Neural crest cell (in vitro differentiated cells): ENCODE measurements at places on chromosomes 6 and 20. TPM values are rescaled to one million over a fixed set of nuclear protein-coding genes. Genes with fewer than 3 reads are reported as not detected.

- H3K27ac ChIP-seq, result no peak overlapping the region
- H3K36me3 ChIP-seq, result peaks cover 24% of the 10 kb centered on the region
- H3K4me3 ChIP-seq, result no peak overlapping the region
- no peaks in the 10 kb centered on the region for H3K4me1 ChIP-seq
Measured at GRCh38 chr20:34754611-34755010, 50.5 kb downstream of the TP53INP2 start.

DNA sequence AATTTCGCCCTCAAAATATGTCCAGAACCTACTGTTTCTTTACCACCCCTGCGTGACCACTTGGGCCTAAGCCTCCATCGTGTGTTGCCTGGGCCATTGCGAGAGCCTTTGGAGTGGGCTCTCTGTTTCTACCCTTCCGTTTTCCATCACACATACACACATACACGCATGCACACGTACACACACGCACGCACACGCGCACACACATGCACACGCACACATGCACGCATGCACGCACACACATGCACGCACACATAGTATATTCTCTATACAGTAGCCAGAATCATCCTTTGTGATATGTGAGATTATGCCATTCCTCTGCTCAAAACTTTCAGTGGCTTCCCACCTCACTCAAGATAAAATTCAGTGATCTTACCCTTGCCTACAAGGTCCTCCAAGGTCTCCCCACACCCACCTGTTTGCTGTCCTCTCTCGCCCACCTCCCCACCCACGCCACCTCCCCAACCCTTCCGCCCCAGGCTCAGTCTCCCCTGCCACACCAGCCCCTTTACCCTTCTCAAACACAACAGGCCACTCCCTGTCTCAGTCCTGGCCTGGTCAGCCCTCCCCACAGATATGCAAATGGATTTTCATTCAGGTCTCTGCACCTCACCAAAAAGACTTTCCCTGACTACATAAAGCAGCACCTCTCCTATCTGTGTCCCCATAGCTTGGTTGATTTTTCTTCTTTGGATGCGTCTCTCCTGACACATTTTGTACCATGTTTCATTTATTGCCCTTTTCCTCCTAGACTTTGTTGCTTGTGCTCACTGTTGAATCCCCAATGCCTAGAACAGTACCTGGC, 559.6 kb downstream of the CD83 start:
- H3K4me3 ChIP-seq, result no peak overlapping the region
- H3K4me1 ChIP-seq, result no peaks in the 10 kb centered on the region
- no peak for DNase-seq
- H3K27ac ChIP-seq, result peak overlapping the region; percentile 10
- H3K36me3 ChIP-seq, result no peaks in the 10 kb centered on the region

- H3K4me3 ChIP-seq, result no peak overlapping the region
- H3K4me1 ChIP-seq, result peaks cover 5% of the 10 kb centered on the region
- H3K36me3 ChIP-seq, result peaks cover 8% of the 10 kb centered on the region
- no peak overlapping the region for H3K27ac ChIP-seq
- DNase-seq, result no peak
- no peaks in the 10 kb centered on the region for H3K27me3 ChIP-seq
Measured at GRCh38 chr6:105560611-105561066, 157.8 kb upstream of the PREP start.

- H3K4me3 ChIP-seq, result no peak overlapping the region
- H3K36me3 ChIP-seq, result peaks cover 3% of the 10 kb centered on the region
- DNase-seq, result no peak
- no peaks in the 10 kb centered on the region for H3K27me3 ChIP-seq
- H3K4me1 ChIP-seq, result peaks cover 4% of the 10 kb centered on the region
Measured at GRCh38 chr6:131565056-131565455, 8.0 kb upstream of the ARG1 start.

- no peak for DNase-seq
- H3K36me3 ChIP-seq, result peaks cover 2% of the 10 kb centered on the region
- H3K4me1 ChIP-seq, result no peaks in the 10 kb centered on the region
- no peak overlapping the region for H3K4me3 ChIP-seq
Measured at GRCh38 chr6:94673251-94673650, 904.1 kb upstream of the MANEA start.

GRCh38 chr6:1574083-1574761, 35.5 kb upstream of the FOXC1 start:
- H3K27me3 ChIP-seq, result no peaks in the 10 kb centered on the region
- H3K4me3 ChIP-seq, result no peak overlapping the region
- DNase-seq, result no peak
- no peak overlapping the region for H3K27ac ChIP-seq

DNA sequence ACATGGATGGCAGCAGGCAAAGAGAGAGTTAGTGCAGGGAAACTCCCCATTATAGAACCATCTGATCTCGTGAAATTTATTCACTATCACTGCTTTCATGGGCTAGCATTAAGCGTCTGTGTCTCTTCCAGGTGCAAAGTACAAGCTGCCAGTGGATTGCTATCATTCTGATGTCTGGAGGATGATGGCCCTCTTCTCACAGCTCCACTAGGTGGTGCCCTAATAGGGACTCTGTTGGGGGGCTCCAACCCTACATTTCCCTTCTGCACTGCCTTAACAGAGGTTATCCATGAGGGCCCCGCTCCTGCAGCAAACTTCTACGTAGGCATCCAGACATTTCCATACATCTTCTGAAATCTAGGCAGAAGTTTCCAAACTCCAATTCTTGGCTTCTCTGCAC, 347.8 kb upstream of the HS3ST5 start:
- no peaks in the 10 kb centered on the region for H3K27me3 ChIP-seq
- no peaks in the 10 kb centered on the region for H3K4me1 ChIP-seq
- DNase-seq, result no peak
- H3K27ac ChIP-seq, result no peak overlapping the region
- no peaks in the 10 kb centered on the region for H3K36me3 ChIP-seq

DNA sequence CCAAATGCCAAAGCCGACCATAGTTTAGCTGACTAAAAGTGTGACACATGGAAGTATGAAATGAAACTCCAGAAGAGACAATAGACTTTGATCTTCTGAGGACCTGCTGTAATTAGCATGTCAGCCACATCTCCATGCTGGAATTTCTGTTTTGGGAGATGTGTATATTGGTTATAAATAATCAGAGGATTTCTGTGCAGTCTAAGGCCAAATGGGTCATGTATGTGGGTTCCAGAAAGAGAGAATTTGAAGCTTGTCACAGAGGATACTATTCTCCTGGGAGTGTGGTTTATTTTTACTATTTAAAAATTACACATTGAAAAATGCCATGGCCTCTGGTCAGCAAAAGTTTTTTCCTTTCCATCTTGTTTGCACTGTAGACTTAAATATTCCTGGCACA, 405.5 kb upstream of the PLCB4 start:
- H3K27me3 ChIP-seq, result no peaks in the 10 kb centered on the region
- no peak for DNase-seq
- H3K36me3 ChIP-seq, result peaks cover 3% of the 10 kb centered on the region
- peaks cover 12% of the 10 kb centered on the region for H3K4me1 ChIP-seq

DNA sequence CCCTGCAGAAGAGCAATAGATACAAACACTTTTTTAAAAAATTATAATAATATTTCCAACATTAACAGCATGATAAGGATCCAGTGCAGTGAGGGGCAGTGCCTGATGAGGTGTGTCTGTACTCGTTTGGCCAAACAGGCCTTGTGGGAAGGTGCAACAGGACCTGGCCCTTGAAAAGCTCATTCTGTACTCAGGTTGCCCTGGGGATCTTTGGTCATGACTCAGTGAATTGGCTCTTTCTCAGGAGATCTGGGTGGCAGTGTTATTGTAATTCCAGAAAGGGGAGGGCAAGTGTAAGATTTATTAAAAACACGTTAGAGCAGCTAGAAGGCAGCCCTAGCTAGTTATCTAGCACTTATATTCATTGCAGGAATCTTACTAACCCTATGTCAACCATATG, 2.9 kb upstream of the SPINT3 start:
- no peak overlapping the region for H3K27ac ChIP-seq
- no peaks in the 10 kb centered on the region for H3K4me1 ChIP-seq
- H3K36me3 ChIP-seq, result no peaks in the 10 kb centered on the region
- H3K4me3 ChIP-seq, result no peak overlapping the region
- no peak for DNase-seq

Gene C20orf141
- total RNA-seq, result not detected in 2 replicates

Gene MICA
- 21.1 and 21.7 TPM in 2 replicates for total RNA-seq

Gene KHDC1L
- total RNA-seq, result 1.0 TPM in 1 of 2 replicates, not detected in the other

Gene ADGRF1
- 0.09 TPM in 1 of 2 replicates, not detected in the other for total RNA-seq

Gene PHACTR1
- total RNA-seq, result 10.3 and 10.4 TPM in 2 replicates
